Inflammatory macrophage treated with lipopolysaccharide for 4 hours (primary cell): ENCODE measurements at places on chromosomes 16 and 17.

DNA sequence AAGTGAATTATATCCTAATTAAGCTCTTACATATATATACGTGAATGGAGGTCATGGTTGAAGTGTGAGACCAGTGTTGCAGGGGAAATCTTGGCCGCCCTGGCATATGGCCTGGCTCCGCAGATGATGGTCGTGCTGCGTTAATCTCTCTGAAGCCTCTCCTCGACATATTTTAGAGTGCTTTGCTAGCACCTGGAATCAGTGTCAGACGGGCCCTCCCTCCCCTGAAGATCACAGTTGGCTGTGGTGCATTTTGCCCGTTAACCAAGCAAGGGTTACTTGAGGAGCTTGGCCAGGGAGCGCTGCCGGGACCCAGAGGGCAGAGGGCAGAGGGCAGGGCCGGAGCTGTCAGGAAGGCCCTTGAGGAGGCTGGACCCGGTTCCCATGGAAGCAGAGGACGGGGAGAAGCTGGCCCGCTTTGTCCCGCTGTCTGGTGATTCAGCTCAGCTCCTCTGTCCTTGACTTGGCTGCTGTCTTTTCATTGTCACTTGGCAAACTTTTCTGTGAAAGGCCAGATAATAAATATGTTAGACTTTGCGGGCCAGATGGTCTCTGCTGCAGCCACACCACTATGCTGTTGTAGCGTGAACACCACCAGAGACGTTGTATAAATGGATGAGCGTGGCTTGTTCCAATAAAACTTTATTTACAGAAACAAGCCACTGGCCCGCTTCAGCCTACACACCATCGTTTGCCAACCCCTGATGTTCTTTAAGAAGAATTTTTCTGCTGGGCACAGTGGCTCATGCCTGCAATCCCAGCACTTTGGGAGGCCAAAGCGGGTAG is 32.3 kb downstream of the CIBAR2 start:
- DNase-seq = no peak

DNA sequence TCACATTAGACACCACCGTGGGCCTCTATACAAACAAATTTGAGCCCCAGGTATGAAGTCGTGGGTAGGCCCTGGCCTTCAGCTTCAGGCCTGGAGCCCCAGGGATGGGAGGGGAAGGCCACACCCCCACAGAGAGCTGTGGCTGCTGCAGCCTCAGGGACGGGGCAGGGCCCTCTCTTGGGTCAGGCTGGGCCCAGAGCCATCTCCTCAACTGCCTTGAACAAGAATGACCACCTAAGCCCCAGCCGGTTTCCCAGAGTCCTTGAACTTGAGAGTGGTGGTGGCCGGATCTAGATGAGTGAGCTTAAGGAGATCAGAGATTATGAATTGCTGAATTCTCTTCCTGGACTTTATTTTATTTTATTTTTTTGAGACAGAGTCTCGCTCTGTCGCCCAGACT is 18.6 kb downstream of the SCNN1B start:
- DNase-seq = no peak

DNA sequence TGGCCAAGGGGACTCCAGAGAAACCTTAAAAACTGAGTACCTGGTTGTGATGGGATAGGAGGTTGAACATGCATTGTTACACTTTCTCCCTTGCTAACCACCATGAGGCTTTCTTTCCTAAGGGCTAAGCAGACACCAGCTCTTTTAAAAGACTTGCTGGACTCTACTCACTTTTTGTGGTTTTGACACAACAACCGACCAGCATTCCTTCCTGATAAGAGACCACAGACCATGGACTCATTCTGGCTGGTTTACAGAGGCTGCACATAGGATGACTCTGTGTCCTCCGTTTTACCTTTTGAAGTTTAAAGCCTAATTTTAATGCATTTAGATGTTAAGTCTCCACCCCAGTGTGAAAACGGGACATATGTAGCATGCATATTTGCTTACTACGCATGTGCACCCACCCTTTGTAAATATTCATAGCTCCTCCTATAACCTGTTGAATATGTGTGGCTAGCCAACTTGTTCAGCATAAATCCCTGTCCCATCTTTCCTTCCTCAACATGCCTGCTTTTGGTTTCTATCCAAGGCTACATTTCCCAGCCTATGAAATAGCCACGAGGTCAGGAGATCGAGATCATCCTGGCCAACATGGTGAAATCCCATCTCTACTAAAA is 475.9 kb downstream of the GRIN2A start:
- no peak for DNase-seq

DNA sequence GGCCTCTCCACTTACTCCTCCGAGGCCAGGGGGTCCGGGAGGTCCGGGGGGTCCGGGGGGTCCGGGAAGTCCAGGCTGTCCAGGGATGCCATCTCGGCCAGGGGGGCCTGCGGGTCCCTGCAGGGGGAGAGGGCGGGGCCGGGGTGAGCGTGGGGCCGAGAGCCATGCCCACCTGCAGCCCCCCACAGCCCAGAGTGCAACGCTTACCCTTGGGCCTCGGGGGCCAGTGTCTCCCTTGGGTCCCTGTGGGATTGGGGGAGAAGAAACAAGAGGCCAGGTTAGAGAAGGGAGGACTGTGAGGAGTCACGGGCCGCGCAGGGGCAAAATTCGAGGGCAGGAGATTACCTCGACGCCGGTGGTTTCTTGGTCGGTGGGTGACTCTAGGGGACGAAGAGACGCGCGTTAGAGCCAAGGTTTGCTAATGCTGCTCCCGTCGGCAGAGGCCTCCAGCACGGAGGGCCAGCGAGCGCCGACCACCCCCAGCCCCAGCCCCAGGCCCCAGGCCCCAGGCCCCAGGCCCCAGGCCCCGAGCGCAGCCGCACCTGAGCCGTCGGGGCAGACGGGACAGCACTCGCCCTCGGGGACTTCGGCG is 2.1 kb downstream of the COL1A1 start:
- DNase-seq = no peak

- no peak for DNase-seq
These were observed 3.3 kb upstream of the PRSS33 start for GRCh38 chr16:2790631-2791030.
